SJSA1 (cell line): ENCODE measurements at places on chromosomes 12 and 14. TPM values are rescaled to one million over a fixed set of nuclear protein-coding genes. Genes with fewer than 3 reads are reported as not detected.

GRCh38 chr14:55938249-55938791 lies 179.9 kb upstream of the PELI2 start:
- DNase-seq: no peak

BICD1 gene
- 4.9 and 11.8 TPM in 2 replicates for total RNA-seq

- DNase-seq: no peak
Measured at GRCh38 chr12:3308063-3308462, 182.9 kb upstream of the PRMT8 start.

RFX4 gene
- total RNA-seq: not detected in 2 replicates

CLEC6A gene
- not detected in 2 replicates for total RNA-seq

DNA sequence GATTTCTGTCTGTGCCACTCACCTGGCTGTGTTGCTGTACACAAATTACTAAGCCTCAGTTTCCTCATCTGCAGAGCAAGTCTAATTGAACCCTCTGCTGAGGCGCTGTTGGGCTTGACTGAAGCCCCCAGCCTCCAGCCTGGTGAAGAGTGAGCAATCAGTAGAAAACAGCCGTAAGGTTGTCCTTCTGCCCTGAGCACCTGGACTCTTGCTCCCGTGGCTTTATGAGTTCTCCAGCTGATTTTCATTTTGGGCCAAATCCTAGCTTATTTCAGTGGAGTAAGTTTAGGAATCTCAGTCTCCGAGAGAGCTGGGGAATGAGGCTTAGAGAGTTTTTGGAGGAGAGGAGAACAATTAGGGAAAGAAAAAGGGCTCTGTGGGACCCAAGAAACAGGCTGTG lies 133.9 kb upstream of the EVL start:
- no peak for DNase-seq

- no peak for DNase-seq
Measured at GRCh38 chr14:59123975-59124374, 64.5 kb upstream of the DAAM1 start.

GRCh38 chr12:57835366-57836288 lies 10.9 kb downstream of the CTDSP2 start:
- peak; percentile 88 for DNase-seq

GRCh38 chr12:92860521-92860920 lies 68.6 kb downstream of the EEA1 start:
- no peak for DNase-seq

DNA sequence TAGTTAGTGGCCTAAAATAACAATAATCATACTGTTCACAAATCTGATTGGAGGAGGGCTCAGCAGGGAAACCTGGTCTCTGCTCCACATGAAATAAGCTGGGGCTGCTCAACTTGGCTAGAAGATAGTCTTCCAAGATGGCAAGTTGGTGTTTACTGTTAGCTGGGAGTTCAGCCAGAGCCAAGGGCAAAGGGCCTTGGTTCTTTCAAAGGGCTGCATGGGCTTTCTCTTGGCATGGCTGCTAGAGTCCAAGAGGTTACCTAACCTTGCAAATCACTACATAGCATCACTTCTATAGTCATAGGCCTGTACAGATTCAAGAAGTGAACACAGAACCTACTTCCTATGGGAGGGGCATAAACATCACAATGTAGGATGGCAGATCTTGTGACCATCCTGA lies 7.1 kb downstream of the EXOC5 start:
- DNase-seq: no peak

B3GNT4 gene
- not detected in 2 replicates for total RNA-seq

CYP46A1 gene
- 0.21 and 0.22 TPM in 2 replicates for total RNA-seq

DNA sequence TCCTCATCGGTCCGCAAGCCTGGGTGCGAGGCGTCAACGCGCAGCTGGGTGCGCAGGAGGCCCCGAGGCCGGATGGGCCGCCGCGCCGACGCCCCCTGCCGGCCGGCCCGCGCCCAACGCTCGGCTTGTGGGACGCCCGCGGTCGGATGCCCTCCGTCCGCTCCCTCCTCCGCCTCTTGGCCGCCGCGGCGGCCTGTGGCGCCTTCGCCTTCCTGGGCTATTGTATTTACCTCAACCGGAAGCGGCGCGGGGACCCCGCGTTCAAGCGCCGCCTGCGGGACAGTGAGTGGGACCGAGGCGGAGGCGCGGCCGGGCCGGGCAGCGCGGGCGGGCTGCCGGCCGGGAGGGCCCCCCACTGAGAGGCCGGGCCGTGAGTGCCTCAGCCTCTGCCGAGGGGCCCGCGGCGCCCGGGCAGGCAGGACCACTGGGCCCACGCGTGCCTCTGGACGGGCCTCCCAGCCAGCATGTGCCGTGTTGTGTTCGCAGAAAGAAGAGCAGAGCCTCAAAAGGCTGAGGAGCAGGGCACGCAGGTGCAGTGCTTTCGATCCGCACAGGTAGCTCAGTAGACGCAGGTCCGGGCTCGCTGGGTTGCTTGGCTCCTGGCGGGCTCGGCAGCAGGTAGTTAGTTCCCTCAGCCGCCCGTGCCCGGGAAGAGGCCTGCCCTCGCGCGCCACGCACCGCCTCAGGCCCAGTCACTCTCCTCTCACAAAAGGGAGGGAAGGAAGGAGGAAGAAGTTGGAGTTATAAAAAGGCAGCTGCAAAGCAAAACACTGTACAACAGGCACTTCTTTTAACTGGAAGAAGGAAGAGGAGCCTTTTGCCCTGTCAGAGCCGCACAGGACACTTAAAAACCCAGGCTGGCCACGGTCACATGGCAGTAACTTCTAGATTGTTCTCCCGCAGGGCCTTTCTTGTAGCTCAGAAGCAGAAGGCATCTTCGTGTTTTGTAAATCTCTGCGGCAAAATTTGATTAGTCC lies at the start of gene TOMM20L:
Gene TOMM20L (plus strand): TSS at position 119 of the 977 bp plus-strand sequence. CDS start 28 bp downstream, at position 147.
- peak; percentile 76 for DNase-seq

PLEK2 gene
- 15.9 and 20.0 TPM in 2 replicates for total RNA-seq

PZP gene
- total RNA-seq: not detected in 2 replicates

DNA sequence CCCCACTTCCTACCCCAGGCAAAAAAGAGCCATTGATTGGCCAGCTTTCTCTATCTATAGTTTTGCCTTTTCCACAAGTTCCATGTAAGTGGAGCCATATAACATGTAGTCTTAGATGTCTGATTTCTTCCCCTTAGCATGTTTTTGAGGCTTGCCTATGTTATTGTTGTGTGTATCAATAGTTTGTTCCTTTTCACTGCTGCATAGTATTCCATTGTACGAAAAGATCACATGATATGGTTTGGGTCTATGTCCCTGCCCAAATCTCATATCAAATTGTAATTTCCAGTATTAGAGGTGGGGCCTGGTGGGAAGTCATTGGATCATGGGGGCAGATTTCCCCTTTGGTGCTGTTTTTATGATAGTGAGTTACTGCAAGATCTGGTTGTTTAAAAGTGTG lies 93.6 kb upstream of the RFLNA start:
- no peak for DNase-seq

- DNase-seq: no peak
Measured at GRCh38 chr14:20428010-20428365, 8.0 kb downstream of the KLHL33 start.

DNA sequence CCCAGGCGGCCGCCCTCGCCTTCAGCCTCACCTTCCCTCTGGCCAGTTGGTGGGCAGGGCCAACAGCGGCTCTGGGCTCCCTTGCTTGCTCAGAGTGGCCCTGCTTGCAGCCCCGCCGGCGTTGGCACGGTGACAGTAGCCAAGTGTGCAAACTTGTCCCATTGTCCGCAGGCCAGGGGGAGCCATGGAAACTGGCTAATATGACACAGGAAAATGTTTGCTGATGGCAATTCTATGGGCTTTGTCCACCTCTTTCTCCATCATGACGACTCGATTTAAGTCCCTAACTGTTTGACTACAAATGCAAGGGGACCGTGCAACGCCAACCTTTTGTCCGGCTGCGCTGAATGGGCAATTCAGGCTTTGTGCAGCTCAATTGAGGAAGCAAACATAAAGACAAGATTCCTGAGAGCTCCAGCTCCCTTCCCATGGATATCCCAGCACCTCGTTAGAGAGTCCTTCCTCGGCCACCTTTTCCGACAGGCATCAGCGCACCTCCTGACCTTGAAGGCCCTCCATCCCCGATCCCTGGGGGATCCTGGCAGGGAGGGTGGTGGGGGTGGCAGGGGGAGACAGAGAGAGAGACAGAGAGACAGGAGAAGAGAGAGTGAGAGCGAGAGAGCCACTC lies 785 bp upstream of the FAM181A start:
- DNase-seq: no peak

DNA sequence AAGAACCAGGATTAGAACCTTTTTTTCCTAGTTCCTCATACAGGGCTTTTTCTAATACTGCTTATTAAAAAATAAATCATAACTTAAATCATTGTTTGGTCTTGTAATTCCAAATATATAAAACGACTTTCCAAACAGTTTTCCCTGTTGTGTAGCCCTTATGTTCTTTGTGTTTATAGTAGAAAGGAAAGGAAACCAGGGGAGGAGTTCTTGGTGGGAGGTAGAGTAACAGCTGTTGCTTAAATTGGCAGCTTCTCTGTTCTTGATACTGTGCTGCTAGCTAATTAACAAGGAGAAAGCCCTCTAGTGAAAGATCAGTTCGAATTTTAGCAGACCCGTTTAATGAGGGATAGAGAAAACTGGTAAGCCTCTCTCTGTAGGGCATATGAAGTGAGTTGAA lies 15.0 kb downstream of the SRP54 start:
- DNase-seq: no peak

GRCh38 chr12:122420471-122421162 lies 1.9 kb downstream of the CLIP1 start:
- no peak for DNase-seq

PLEKHH1 gene
- total RNA-seq: 0.97 TPM in 1 of 2 replicates, not detected in the other

- no peak for DNase-seq
Measured at GRCh38 chr14:105316968-105317510, 2.5 kb downstream of the PACS2 start.

- peak; percentile 56 for DNase-seq
Measured at GRCh38 chr12:47097276-47097896, 17.6 kb upstream of the AMIGO2 start.

MCRS1 gene
- 73.6 and 79.5 TPM in 2 replicates for total RNA-seq

DNA sequence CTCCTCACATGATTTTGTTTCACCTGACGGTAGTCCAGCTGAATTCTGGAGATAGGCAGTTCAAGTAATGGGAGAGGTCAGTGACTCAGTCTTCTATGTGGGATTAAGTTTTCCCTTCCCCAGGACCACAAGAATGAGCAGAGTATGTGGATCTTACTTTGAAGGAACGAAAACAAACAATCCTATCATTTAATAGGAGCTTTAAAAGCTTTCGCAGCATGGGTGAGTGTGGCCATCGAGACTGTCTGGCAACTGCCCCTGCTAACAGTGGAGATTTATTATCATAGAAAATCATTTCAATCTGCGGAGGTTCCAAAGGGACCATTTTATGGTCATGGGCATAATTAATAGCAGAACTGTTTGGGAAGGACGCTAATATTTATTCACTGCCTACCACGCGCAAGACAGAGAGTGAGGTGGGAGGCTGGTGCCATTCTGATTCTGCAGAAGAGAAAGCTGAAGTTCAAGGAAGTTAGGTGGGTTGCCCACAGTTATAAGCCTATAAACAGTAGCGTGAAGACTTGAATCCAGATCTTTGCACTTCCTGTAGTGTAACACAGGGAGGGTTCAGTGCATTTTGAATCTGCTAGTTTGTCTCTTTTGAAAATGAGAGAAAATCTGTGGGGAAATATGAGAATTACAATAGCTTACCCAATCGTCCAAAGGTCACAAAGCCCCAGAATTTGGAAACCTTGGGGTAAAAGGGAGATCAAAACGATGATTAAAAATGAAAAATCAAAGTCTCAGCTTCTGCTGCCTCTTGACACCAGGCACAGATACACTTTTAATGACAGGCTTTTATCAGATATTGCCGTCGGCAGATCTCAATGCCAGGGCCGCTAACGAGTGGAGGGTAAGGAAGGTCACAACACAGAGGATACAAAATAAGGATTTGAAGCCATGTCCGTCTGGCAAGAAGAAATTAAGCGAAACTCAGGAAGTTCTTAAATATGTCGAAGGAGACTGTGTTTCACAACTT lies 209.6 kb downstream of the CRADD start:
- peak; percentile 54 for DNase-seq

HVCN1 gene
- total RNA-seq: not detected in 2 replicates

DNA sequence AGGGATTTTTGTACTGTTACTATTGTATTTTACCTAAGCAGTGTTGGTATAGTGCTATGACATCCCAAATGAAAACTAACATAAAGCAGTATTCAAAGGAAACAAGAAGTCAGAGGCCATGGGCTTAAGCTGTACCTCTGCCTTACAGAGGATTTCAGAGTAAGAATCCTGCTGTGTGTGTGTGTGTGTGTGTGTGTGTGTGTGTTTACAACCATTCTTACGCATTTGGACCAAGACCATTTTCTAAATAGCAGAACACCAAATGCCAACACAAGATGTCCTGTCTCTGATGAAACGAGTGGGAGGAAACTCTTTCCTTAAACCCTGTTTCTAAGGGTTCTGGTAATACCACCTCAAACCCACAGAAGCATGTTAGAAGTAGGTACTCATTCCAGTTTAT lies 64.4 kb downstream of the PPP1R36 start:
- DNase-seq: no peak

POTEG gene
- total RNA-seq: not detected in 2 replicates

DNA sequence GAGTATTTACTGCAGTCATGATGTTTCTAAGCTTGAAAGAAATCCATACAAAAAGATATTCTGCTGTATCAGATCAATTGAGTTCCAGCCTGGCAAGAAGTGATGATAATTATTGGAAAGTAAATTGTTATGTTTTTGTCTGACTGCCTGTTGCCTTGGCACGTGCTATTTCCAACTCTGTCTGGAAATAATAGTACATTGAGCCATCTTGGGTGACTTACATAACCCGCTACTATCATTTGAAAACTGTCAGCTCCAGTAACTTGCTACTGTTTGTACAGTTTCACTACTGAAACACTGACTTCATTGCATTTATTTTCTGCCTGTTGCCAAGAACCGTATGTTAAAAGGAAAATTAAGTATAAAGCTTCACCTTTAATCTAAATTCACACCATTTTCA lies 318.6 kb downstream of the ITPR2 start:
- DNase-seq: no peak

DNA sequence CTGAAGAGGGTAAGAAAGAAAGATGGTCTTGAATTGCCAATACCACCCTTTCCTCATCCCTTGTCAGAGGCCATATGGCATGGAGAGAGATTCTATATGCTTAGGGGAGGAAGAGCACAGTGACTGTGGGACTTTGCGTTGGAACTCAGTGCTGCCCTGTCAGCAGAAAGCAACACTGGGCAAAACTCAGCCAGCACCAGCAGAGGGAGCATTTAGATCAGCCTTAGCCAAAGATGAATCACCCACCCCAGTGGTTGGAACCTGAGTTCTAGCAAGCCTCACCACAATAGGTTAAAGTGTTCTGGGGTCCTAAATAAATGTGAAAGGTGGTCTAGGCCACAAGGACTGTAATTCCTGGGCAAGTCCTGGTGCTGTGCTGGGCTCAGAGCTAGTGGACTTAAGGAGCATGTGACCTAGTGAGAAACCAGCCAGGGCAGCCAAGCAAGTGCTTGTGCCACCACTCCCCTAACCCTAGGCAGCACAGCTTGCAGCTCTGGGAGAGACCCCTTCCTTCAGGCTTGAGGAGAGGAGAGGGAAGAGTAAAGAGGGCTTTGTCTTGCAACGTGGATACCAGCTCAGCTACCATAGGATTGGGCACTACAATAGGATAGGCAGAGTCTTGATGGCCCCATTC lies 11.4 kb upstream of the BCAT1 start:
- peak; percentile 57 for DNase-seq

TXNDC16 gene
- total RNA-seq: 7.6 and 7.7 TPM in 2 replicates

LBHD2 gene
- 0.82 TPM in 1 of 2 replicates, not detected in the other for total RNA-seq

- DNase-seq: no peak
Measured at GRCh38 chr14:33068626-33069025, 129.9 kb downstream of the NPAS3 start.

MYH6 gene
- not detected in 2 replicates for total RNA-seq

GRCh38 chr14:69610020-69610873 lies 1.1 kb upstream of the SUSD6 start:
- DNase-seq: no peak
